ENCODE measurements at places on chromosomes 4 and X.

GRCh38 chrX:35743331-35743730, 54.8 kb upstream of the MAGEB16 start:
- DNase-seq, result no peak

DNA sequence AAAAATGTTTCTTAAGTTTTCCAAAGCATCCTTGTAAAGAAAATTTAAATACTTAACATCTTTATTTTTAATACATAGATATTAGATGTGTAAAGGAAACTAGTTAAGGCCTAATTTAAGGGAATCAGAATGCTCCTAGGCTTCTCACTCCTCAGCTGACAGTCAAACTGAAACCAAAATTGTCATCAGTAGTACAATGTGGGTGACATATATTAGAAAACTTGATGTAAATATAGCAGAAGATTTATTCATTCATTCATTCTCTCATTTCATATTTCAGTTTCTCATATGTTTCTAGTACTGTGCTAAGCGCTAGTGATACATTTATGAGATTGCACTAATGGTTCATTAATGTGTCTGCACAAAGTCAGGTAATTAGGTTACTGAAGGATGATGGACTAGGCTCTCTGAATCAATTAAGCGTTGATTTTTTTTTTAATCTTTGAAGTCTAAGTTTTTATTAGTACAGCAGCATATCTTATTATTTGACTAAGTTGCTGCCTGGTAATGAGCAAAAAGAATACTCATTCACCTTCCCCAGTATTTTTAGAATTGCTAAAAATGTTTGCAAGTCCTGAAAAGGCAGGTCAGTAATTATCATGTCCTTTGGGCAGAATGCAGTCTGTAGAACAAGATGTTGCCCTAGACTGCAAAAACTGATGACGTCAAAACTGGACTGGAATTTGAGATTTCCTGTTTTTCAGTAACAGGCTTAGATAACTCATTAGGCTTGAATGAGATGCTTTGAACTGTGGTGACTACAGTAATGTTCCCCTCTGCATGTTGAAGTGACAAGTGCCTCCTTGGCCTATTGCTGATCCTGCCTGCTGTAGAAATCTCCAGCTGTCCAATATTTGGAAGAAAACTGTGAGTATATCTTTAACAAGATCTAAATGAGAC, 128.7 kb downstream of the ARHGAP24 start:
- no peak for DNase-seq

DNA sequence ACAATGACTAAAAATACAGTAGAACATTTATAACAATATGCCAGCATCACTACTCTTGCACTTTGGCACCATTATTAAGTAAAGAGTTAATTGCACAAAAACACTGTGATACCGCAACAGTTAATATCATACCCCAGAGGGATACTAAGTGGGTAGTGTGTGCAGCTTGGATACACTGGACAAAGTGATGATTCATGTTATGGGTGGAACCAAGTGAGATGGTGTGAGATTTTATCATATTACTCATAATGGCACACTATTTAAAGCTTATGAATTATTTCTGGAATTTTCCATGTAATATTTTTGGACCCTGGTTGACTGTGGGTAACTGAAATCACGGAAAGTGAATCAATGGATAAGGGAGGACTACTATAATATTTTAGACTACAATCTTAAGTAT, 265.3 kb downstream of the PCDH18 start:
- DNase-seq, result no peak

DNA sequence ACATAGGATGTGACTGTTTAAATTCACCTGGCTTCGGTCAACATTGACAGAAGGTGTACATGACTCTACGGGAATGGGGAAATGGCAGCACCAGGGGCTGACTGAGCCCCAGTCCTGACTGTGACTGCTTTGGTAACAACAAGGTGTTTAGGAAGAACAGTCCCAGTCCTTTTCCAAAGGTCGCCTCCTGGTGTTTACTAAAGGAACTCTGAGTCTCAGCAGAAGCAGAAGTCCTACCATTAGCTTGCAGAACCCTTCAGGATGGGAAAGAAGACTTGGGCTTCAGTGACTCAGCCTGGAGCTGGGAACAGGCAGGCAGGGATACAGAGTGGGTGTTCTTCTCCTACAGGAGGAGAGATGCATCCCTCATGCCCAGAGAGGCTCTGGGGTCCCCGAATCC, 103.3 kb downstream of the MGST2 start:
- DNase-seq, result peak; percentile 6

GRCh38 chr4:16289897-16290554, 63.8 kb upstream of the TAPT1 start:
- peak; percentile 7 for DNase-seq

DNA sequence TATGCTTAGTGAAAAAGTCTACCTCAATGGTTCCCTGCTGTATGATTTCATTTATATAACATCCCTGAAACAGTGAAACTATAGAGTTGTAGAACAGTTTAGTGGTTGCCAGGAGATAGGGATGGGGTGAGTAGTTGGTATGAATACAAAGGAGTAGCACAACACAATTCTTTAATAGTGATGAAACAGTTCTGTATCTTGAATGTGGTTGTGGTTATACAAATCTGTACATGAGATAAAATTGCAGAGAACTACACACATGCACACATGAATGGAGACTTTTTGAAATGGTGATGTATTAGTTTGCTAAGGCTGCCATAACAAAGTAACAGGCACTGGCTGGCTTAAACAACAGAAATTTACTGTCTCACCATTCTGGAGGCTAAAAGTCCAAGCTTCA, 677.1 kb downstream of the ADGRL3 start:
- no peak for DNase-seq

DNA sequence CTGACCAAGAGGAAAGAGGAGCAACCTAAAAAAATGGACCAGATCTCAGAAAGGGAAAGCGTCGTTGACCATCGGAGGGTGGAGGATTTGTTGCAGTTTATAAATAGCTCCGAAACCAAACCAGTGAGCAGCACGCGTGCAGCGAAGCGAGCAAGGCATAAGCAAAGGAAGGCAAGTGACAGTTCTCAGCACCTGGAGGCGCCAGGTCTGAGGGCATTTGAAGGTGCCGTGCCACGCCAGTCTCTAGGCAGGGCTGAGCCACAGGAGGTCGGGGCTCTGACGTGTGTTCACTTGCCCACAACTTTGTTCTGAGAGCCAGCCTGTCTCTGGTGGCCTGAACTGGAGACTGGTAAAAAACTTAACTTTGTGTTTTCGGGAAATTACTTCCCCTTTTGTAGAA, 59.7 kb downstream of the TNIP2 start:
- no peak for DNase-seq

Data from H54 (cell line).